Panc1 (cell line): ENCODE measurements at places on chromosomes 1 and 21. TPM values are rescaled to one million over a fixed set of nuclear protein-coding genes. Genes with fewer than 3 reads are reported as not detected.
A peak's percentile ranks its signal among the peaks of the same experiment; 100 is the strongest.

DNA sequence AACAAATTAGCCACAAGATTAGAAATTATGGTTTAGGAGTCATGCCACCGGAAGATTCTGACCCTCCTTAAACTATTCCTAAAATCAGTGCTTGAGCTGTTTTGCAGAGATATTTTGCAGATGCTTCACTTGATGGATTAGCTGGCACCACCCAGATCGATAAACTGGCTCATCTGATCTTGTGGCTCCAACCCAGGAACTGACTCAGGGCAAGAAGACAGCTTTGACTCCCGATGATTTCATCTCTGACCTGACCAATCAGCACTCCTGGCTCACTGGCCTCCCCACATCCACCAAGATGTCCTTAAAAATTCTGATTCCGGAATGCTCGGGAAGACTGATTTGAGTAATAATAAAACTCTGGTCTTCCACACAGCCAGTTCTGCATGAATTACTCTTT is 221.6 kb downstream of the RHOU start:
- no peak overlapping the region for H3K4me3 ChIP-seq
- no peaks in the 10 kb centered on the region for H3K4me1 ChIP-seq
- H3K27me3 ChIP-seq: no peaks in the 10 kb centered on the region

- H3K4me1 ChIP-seq: no peaks in the 10 kb centered on the region
- no peaks in the 10 kb centered on the region for H3K27me3 ChIP-seq
- DNase-seq: no peak
- no peak overlapping the region for H3K4me3 ChIP-seq
- H3K36me3 ChIP-seq: 0 out of 2 replicates have a peak, but pooled peaks cover 3% of the 10 kb centered on the region
- H3K27ac ChIP-seq: no peak overlapping the region
Measured at GRCh38 chr1:201142849-201143725, 11.2 kb downstream of the TMEM9 start.

DNA sequence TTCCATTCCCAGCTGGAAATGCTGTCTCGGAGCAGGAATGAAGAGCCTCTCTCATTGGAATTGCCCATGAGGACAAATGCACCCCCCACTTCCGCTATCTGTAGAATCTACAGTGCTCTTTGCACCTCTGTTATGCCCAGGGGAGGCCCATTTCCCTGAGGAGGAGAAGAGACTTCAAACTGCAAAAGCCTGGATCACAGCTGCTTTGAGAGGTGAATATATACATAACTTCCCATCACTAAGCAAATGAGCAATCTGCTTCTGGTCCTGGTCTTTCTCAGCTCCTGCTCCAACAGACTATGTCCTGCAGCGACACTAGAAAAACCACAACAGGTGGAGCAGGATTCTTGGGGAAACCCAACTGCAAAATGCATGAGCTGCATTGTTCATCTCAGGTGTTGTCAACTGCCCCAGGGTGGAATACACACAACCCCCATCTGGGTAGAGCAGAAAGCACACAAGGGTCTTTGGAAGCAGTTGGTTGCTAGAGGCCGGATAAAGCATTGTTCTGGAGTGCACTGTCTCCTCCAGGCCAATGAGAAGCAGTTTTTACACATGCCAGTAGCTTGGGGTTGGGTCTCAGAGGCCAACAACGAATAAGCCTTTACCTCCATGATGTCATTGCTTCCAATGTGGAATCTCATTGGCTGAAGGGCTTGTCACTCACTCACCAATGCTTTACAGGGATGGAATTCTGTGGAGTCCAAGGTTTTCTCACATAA is 67.7 kb upstream of the RAB4A start:
- H3K27me3 ChIP-seq: no peaks in the 10 kb centered on the region
- H3K4me3 ChIP-seq: no peak overlapping the region
- no peak for DNase-seq
- H3K27ac ChIP-seq: no peak overlapping the region

Gene CLCA2
- total RNA-seq: not detected

- no peaks in the 10 kb centered on the region for H3K27me3 ChIP-seq
- DNase-seq: no peak
- H3K36me3 ChIP-seq: no peaks in the 10 kb centered on the region
- no peaks in the 10 kb centered on the region for H3K4me1 ChIP-seq
Measured at GRCh38 chr1:218200979-218201378, 84.1 kb upstream of the RRP15 start.

DNA sequence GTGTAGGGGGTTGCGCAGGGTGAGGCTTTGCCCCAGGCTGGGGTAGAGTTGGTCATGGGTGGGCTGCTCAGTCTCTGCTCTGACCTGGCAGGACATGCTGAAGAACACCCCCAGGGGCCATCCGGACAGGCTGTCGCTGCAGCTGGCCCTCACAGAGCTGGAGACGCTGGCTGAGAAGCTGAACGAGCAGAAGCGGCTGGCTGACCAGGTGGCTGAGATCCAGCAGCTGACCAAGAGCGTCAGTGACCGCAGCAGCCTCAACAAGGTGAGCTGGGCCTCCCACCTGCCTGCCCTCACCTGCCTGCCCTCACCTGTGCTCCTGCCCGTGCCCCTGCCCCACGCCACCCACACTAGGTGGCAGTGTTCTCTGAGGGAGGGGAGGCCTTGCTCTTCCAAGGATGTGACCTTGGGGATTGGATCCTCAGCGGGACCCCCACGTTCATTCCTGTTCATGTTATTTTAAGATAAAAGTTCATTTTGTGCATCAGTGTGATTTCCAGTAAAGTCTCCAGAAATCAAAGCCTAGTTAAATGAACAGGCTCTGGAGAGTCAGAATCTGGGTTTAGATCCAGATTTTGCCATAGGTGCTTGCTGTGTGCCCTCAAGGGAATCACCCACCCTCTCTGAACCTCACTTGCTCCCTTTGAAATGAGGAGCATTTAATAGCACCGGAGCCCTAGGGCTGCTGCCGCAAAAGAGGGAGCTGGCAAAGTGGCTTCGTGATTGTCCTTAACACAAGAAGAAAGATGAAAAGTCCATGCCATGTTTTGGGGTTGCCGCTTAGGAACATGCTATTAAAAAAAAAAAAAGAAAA is 87.9 kb downstream of the ARHGEF10L start:
- no peaks in the 10 kb centered on the region for H3K27me3 ChIP-seq
- DNase-seq: no peak
- H3K4me1 ChIP-seq: peaks cover 5% of the 10 kb centered on the region; the same call in 1 of the 2 replicates
- no peaks in the 10 kb centered on the region for H3K36me3 ChIP-seq
- H3K27ac ChIP-seq: no peak overlapping the region

Gene RGS21
- total RNA-seq: not detected

Gene KDF1
- 3.2 TPM for total RNA-seq

DNA sequence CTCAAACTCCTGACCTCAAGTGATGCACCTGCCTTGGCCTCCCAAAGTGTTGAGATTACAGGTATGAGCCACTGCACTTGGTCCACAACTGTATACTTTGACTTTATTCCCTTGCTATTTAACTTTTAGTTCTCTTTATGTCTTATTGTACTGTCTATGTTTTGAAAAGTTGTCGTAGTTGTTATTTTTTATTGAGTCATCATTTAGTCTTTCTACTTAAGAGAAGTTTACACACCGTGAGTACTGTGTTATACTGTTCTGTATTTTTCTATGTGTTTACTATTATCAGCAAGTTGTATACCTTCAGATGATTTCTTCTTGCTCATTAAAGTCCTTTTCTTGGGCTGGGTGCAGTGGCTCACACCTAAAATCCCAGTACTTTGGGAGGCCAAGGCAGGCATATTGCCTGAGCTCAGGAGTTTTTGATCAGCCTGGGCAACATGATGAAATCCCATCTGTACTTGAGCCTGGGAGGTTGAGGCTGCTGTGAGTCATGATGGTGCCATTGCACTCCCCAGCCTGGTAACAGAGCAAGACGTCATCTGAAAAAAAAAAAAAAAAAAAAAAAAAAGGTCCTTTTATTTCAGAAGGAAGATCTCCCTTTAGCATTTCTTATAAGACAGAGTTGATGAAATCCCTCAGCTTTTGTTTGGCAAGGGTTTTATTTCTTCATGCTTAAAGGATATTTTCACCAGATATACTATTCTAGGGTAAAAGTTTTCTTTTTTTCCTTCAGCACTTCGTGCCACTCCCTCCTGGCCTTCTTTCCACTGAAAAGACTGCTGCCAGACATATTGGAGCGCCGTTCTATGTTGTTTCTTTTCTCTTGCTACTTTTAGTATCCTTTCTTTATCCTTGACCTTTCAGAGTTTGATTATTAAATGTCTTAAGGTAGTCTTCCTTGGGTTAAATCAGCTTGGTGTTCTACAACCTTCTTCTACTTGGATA is 47.6 kb downstream of the TNFSF18 start:
- H3K27me3 ChIP-seq: no peaks in the 10 kb centered on the region
- H3K4me3 ChIP-seq: no peak overlapping the region
- H3K4me1 ChIP-seq: no peaks in the 10 kb centered on the region
- no peak overlapping the region for H3K27ac ChIP-seq

Gene S100A14
- 0.57 TPM for total RNA-seq

Gene S100A2
- total RNA-seq: 6.2 TPM

Gene SYCP1
- total RNA-seq: not detected

Gene GPR25
- total RNA-seq: not detected

DNA sequence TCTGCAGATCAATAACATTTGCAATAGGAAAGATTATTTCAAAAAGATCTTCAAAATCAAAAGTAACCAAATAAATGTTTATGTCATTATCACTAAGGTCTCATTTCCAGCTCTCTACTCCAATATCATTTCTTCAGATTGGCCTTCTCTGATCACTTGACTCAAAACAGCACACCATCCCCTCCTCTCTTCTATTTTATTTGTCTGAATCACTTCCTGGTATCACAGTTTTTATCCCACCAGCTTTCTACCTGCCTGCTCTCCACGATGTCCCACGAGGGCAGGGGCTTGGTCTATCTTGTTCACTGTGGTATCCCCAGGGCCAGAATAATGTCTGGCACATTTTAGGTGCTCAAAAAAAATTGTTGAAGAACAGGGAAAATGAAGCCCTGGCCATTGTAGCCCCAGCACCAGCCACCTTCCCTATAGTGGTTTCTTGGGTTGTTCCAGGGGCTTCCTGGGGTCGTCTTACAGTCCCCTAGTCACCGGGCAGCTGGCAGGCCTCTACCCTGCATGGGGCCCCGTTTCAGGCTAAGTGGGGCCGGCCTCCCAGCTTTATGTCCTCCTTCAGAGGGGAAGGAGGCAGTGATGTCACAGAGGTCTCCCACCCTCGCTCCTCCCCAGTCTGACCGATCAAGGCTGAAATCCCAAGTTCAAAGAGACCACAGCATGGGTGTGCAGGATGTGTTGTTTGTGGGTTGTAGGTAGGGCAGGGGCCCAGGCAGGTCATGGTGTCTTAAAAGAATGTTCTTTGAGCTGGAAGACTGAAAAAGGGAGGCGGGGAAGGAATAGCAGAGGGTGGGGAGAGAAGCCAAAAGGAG is 3.5 kb upstream of the PADI1 start:
- no peak for DNase-seq
- peaks cover 26% of the 10 kb centered on the region for H3K4me1 ChIP-seq
- no peak overlapping the region for H3K4me3 ChIP-seq
- no peaks in the 10 kb centered on the region for H3K27me3 ChIP-seq
- H3K27ac ChIP-seq: peak overlapping the region; percentile 78
